ENCODE measurements at places on chromosomes 12 and 14.

- no peak overlapping the region for H3K4me3 ChIP-seq
- H3K27me3 ChIP-seq = no peaks in the 10 kb centered on the region
Measured at GRCh38 chr12:117897372-117898161, 71.2 kb downstream of the KSR2 start.

- no peak overlapping the region for H3K4me3 ChIP-seq
- H3K4me1 ChIP-seq = peaks cover 20% of the 10 kb centered on the region
- peaks cover 4% of the 10 kb centered on the region for H3K36me3 ChIP-seq
- H3K27ac ChIP-seq = no peak overlapping the region
Measured at GRCh38 chr12:111038941-111039340, 118.6 kb upstream of the MYL2 start.

GRCh38 chr12:108561852-108562347 lies 496 bp upstream of the ISCU start:
- no peak for DNase-seq
- H3K4me3 ChIP-seq = peak overlapping the region; percentile 100
- peaks cover 29% of the 10 kb centered on the region for H3K4me1 ChIP-seq
- peaks cover 3% of the 10 kb centered on the region for H3K36me3 ChIP-seq
- peak overlapping the region; percentile 100 for H3K27ac ChIP-seq

- H3K36me3 ChIP-seq = no peaks in the 10 kb centered on the region
- DNase-seq = no peak
- H3K4me1 ChIP-seq = no peaks in the 10 kb centered on the region
- no peak overlapping the region for H3K27ac ChIP-seq
- H3K4me3 ChIP-seq = no peak overlapping the region
- peaks cover 10% of the 10 kb centered on the region for H3K27me3 ChIP-seq
Measured at GRCh38 chr12:77104792-77105191, 39.4 kb upstream of the E2F7 start.

DNA sequence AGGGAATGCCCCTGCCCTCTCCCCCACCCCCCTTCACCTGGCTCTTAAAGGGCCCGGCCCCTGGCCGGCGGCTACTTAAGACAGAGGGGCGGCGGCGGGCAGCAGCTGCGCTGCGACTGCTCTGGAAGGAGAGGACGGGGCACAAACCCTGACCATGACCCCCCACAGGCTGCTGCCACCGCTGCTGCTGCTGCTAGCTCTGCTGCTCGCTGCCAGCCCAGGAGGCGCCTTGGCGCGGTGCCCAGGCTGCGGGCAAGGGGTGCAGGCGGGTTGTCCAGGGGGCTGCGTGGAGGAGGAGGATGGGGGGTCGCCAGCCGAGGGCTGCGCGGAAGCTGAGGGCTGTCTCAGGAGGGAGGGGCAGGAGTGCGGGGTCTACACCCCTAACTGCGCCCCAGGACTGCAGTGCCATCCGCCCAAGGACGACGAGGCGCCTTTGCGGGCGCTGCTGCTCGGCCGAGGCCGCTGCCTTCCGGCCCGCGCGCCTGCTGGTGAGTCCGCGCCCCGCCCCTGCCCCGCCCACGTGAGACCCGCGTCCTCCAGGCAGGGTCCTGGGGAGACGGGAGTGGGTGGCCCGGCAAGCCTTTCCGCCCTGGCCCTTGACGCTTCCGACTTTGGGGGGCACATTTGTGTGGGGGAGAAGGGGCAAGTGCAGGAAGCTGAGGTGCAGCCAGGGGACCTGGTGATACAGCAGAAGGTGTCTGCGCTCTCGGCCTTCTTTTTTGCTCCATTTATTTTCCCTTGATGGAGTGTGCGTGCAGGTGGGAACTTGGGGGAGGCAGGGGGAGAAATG lies at the start of gene IGFBP6:
TSS of gene IGFBP6 (plus strand) at position 104 of the 790 bp plus-strand sequence. CDS start at position 155, 51 bp downstream.
- peak within 1 kb of the TSS; percentile 93 for H3K4me3 ChIP-seq
- peak; percentile 53 for DNase-seq
- no peaks in the 10 kb centered on the region for H3K27me3 ChIP-seq
- peak within 1 kb of the TSS; percentile 87 for H3K27ac ChIP-seq
- H3K4me1 ChIP-seq = peaks cover 32% of the 10 kb centered on the region
